ENCODE measurements at places on chromosomes 2 and 18.

DNA sequence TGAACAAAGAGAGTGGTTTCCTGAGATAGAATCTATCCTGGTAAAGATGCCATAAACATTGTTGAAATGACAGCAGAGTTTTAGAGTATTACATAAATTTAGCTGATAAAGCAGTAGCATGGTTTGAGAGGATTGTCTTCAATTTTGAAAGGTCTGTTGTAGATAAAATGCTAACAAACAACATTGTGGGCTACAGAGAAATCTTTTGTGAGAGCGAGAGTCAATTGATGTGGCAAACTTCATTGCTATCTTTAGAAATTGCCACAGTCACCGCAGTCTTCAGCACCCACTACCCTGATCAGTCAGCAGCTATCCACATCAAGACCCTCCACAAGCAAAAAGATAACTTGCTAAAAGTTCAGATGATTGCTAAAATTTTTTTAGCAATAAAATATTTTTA, 17.5 kb downstream of the VRK2 start:
- DNase-seq: no peak

GRCh38 chr2:29104688-29105087, 10.5 kb upstream of the CLIP4 start:
- no peak for DNase-seq

- DNase-seq: peak; percentile 52
These were observed 48.2 kb upstream of the SP3 start for GRCh38 chr2:174013315-174013751.

DNA sequence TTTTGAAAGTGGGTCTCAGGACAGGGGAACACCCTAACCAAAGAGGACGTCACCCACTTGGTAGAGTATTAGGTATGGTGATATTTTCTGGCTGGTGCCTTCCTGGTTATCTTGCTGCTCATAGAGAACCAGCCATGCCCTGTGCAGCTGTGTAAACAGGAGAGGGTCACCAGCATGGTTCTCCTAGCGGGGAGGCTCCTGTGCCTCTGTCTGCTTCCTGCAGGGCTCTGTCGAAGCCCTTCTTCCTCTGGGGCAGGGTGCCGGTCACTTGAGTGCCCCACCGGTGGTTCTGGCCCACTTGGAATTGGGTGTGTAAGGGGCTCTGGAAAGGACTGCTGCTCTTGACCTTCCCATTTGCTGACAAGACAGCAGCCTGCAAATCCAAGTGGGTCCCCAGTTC, 131.6 kb upstream of the MSH6 start:
- no peak for DNase-seq

DNA sequence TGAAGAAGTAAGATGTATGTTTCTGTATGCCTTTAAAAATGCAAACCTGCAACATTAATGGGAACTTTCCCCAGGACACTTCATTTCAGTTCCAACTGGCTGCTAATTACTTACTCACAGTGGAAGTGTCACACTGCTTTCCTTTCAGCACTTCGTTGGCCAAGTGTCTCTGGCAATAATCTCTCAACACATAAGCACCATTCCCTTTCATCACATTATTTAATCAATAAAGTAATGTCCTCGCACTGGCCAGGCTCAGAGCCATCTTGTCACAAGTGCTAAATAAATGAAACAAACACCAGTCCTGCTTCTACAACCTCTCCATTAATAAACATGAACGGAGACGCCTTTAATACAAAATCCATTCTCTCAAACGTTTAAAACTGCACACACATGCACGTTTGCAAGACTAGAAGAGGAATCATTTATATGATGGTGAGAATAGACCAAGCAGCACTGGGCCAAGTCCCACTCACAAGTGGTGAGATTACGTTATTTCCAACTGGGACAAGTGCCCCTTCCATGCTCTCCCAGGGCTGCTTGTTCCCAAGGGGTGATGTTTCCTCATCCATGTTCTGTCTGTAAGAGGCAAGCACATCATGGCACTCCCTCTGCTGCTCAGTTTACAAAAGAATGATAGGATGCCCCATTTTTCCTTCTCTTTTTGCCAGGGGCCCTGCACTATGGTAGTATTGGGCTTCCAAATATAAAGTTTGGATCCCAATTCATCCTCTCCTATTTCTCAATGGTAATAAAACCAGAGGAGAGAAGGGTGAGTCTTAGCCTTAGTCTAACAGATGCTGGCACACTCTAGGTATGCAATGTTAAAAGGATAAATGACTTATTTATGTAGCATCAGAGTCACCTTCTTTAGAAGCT, 56.8 kb upstream of the ETAA1 start:
- no peak for DNase-seq

GRCh38 chr2:152049541-152049940, 49.3 kb downstream of the CACNB4 start:
- no peak for DNase-seq

- no peak for DNase-seq
These were observed 1.7 kb downstream of the ECEL1 start for GRCh38 chr2:232485757-232486557.

DNA sequence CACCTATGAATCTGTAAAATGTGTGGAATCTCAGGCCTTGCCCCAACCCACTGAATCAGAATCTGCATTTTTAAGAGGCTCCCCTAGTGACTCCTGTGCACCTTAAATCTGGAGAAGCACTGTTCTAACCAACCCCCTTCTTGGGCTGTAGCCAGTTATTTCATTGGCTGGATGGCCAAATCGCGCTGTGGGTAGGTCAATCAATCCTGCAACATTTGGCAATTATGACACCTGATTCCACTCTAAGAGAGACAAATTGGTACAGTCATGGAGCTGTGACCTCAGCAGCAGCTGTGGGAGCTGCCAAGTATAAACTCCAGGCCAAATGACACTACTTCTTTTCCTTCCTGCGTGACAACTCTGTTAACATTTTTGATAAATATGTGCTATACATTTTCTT, 208.7 kb downstream of the CLIP4 start:
- peak; percentile 13 for DNase-seq

- no peak for DNase-seq
These were observed 140.7 kb downstream of the NOL4 start for GRCh38 chr18:34083910-34084535.

GRCh38 chr18:37762076-37762621, 196.6 kb upstream of the CELF4 start:
- no peak for DNase-seq

DNA sequence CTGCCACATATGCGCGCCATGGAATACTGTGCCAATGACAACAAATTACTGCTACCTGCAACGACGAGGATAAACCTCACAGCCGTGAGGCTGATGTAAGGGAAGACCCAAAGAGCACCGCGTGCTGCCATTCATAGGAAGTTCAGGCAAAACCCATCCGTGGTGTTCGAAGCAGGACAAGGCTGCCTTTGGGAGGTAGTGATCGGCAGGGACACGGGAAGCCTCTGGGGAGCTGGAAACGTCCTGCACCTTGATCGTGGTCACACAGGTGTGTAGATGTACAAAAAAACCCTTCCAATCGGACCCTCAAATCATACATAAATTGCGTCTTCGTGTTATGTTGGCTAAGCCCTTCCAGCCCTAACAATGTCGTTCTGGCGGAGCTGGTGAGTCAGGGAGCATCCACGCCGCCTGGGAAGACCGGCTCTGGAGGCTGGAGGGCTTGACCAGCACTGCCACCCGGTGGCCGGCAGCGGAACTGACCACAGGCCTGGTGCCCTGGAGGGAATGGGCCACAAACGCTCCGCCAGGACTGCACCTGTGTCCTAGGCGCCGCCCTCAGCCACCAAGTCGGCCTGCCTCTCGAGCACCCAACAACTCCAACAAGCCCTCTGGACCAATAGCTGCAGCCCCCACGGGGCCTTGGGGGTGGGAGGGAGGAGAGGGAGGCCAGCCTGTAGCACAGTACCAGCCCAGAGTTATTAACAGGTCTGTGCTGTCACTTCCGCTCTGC, 4.1 kb upstream of the NEURL3 start:
- DNase-seq: peak; percentile 91

All from AG08396 (cell line).